Amygdala (tissue), 56 donors: ENCODE measurements at places on chromosomes 3 and 15.

- DNase-seq: no peak
Measured at GRCh38 chr3:4614070-4614469, 120.9 kb downstream of the ITPR1 start.

DNA sequence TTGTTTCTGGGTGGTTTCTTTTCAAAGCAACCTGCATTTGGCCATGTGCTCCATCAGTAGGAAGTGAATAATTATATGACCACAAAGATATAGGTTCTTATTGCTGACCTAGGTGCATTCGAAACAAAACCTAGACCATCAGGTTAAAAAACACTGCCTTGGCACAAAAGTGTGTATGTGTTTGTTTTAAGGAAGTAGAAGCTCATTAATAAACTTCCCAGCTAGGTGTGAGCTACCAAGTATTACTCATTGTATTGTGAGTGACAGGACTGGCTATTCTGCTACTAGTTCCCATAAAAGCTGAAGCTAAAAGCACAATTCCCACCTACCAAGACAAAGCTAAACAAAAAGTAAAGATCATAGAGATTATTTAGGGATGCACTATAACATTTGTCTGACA, 168.2 kb downstream of the TP63 start:
- DNase-seq: no peak

- no peak for DNase-seq
Measured at GRCh38 chr3:141834292-141834691, 42.2 kb upstream of the ATP1B3 start.

GRCh38 chr3:56857178-56857577, 55.4 kb upstream of the ARHGEF3 start:
- DNase-seq: no peak

DNA sequence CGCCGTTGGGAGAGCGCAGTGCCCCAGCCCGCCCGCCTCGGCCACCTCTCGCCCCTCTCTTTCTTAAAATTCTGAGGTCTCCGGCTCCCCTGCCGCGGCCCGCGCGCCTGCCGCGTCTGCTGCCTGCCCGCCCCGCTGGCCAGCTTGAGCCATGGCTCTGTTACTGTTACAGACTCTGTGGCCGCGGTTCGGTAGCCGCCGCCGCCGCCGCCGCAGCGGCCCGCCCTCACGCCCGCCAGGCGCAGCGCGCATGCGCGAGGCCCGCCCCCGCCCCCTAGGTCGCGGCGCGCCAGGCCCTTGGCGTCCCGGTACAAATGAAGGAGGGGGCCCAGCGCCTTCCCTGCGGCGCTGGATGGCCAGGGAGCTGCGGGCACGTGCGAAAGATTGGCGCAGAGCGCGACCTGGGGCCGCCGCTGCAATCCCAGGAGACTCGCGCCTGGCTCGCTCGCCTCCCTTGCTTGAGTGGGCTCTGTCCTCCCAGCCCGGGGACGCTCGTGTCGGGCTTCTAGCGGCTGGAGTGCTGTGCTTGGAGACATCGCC, at the start of gene ONECUT1:
Gene ONECUT1, minus strand, starts transcription at position 168 of the 540 bp plus-strand sequence. CDS start 452 bp downstream, outside the sequence.
- no peak for DNase-seq

GRCh38 chr3:11523572-11524101, 120.1 kb downstream of the VGLL4 start:
- no peak for DNase-seq

GRCh38 chr3:187952849-187953248, 201.1 kb upstream of the LPP start:
- no peak for DNase-seq

DNA sequence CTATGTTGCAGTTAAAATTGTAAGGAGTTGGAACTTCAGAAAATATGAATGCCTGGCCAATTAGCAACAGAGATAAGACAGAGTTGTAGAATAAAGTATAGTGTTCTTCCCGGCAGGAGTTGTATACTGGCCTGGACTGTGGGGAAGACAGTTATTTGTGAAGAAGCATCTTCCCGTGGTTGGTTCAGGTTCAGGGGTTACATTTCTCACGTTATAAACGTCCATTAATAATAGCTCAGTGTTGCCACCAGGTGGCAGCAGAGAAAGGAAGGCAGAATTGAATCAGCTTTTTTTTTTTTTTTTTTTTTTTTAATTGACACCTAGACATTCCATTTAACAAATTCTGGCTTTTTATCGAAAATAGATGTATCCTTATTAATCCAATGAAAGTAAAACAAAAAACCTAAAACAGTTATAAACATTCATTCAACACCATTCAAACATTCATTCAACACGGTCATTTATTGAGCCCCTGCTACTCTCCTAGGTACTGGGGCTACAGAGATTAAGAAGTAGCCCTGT, 66.4 kb upstream of the NR2E3 start:
- DNase-seq: peak; percentile 25

GRCh38 chr3:171873580-171873979, 30.4 kb downstream of the TMEM212 start:
- DNase-seq: no peak

GRCh38 chr3:106945435-106945834, 431.8 kb upstream of the CCDC54 start:
- DNase-seq: no peak

DNA sequence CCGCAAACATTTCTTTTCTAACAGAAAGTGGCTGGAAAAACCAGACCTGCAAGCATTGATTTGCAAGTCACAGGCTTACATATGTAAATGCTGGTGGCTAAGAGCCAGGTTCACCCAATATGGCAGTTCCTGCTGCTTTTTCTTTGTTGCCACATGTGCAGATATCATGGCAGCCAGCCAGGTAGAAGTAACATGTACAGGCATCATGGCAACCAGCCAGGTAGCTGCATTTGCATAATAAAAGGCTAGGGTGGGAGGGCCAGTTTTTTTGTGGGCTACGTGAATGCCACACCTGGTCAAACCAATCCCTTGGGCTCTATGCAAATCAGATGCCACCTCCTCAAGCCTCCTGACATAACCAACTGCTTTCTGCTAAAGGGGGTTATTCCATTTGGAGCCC, 2.8 kb upstream of the SMCO1 start:
- no peak for DNase-seq

DNA sequence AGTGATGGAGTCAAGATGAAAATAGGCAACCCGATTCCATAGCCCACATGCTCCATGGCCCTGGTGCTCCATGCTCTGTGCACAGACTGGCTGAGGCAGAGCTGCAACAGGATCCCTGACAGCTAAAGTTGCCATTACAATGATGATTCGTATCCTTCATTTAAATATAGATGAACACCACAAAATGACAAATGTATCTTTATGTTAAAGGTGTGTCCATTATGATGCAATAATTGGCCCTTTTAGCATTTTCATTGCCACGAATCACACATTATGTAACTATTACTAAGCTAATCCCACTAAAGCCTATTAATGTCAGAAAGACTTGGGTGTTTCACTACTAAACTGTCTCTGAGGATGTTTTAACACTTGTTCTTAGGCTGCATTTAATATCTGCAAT, 270.2 kb upstream of the THBS1 start:
- no peak for DNase-seq

- DNase-seq: no peak
Measured at GRCh38 chr3:193872265-193872753, 263.6 kb upstream of the HES1 start.

GRCh38 chr3:57078344-57078634, 17.8 kb downstream of the SPATA12 start:
- peak; percentile 17 for DNase-seq

DNA sequence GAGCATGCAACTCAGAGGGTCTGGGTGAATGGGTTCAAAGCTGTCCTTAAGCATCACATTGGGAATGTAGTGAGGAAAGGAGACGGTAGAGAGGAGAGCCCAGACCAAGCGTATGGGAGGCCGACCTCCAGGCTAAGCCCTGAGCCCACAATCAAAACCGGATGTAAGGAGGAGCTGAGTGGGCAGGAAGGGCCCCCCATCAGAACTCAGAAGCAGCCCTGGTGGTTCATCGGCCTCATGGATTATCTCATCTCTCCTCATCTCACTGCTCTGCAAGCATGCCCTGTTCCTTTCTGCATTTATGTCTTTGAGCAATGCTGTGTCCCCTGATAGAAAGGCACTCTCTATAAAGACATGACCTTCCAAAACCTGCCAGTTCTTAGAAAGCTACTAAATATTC, 6.2 kb downstream of the HDC start:
- DNase-seq: no peak

DNA sequence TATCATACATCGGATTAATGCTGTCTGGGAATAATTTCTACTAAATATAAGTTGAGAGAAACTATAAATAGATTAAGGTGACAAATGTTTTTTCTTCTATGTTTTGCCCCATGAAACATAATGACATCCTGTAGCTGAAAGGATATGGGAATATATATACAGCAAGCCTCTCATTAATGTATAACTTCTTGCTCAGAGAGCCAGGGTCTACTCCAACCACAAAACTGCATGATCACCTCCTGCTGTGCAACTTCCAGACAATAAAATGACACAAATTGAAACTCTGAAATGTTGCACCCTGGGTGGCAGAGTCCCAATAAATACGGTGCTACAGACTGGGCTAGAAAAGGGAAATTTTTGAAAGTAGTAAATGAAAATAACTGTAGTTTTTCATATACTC, 571.9 kb upstream of the CBLB start:
- no peak for DNase-seq

- no peak for DNase-seq
Measured at GRCh38 chr3:128364808-128365360, 101.8 kb downstream of the DNAJB8 start.

DNA sequence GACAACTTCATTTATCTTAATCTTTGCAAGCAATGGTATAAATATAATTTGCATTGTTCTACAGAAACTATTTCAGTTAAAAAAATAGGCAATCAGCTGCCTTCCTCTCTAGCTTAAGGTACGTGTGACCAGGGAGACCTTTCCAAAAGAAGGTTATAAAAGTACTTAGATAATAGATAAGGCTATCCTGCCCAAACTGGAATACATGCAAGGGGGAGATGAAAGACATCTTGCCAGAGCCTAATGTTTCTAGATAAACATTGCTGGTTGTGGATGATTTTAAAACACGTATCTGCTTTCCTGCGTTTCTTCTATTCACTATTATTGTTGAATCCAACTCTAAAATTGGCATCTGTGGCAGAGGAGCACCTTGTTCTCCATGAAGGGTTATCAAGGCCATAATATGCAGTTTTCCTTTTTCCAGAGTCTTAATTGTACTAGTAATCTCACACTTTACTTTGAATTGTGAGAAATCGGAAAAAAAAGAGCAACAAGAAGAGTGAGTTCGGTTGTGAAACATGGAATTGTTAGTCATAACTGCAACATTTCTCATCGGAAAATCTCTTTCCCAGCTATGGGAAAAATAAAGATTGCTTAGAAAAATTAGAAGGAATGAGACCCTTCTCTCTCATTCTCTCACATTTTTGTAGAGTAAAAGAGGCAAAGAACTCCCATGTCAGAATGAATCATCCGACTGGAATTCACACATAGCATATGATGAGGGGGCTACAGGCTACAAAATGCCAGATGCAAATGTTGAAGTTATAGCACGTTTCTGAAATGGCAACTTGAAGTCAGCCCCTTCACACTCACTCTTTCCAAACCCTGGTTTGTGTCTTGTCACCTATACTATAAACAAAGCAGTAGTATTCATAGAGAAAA, 936.1 kb upstream of the NR2F2 start:
- no peak for DNase-seq

DNA sequence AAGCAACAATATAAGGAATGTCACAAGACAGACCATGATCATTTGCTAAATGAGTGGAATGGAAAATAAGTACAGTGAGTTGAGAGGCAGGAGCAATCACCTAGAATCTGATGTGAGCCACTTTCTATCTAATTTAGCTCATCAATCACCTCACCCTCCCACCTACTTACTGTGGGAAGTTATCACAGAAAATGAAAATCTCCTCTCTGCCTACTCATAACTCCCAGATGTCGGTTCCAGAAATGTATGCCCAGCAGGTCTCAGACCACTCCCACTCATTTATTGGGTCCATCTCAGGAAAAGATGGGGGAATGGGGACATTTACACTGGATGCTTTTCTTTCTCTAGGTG, 270.9 kb downstream of the FHIT start:
- no peak for DNase-seq

GRCh38 chr3:49566312-49566711, 12.0 kb downstream of the BSN start:
- no peak for DNase-seq

DNA sequence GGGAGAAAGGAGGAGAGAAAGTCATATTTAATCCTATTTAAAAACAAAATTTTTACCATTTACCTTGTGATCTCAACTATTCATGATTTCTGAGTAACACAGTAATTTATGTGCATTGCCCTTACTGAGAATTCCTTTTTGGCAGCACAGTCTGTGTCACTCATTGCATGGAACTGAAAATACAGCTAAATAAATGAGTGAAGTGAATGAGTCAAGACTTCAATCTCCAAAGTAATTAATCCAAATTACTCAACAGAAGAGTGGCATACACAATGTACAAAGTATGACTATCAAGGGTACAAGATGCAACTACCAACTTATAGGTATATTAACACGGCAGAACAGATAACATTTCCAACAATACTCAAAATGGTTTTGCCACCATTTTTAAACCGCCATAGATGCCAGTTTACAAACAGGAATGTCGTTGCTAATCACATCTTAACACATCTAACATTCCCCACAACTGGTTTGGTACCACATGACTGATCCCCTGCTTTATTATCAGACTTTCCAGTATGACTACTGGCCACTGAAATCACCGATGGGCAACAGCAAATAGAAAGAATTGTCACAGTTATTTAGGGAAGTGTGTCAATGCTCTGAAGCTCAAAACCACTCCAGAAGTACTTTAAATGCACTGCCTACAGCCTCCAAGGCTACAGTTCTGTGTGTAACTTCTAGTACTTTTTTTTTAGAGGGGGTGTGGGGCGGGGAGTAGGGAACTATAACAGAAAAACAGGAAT, 410.4 kb downstream of the SHQ1 start:
- DNase-seq: no peak

GRCh38 chr15:52102463-52102862, 10.1 kb downstream of the BCL2L10 start:
- no peak for DNase-seq

DNA sequence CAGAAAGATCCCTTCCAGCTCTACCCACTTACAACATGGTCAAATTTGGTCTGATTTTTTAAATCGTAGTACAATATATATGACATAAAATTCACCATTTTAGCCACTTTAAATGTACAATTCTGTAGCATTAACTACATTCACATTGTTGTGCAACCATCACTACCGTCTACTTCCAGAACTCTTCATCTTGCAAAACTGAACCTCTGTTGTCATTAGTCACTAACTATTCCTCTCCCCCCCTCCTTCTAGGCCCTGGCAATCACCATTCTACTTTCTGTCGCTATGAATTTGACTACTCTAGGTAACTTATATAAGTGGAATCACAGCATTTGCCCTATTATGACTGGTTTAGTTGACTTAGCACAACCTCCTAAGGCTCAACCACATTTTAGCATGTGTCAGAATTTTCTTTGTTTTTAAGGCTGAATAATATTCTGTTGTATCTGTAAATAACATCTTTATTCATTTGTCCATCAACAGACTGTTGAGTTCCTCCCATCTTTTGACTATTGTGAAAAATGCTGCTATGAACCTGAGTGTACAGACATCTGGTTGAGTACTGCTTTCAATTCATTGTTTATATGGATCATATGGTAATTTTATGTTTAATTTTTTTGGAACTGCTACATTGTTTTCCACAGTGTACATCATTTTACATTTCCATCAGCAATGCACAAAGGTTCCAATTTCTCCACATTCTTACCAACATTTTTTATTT, 35.5 kb upstream of the CCR2 start:
- no peak for DNase-seq

GRCh38 chr3:73080216-73080966, 18.9 kb downstream of the EBLN2 start:
- DNase-seq: no peak
